ENCODE measurements at places on chromosomes 4 and X.

DNA sequence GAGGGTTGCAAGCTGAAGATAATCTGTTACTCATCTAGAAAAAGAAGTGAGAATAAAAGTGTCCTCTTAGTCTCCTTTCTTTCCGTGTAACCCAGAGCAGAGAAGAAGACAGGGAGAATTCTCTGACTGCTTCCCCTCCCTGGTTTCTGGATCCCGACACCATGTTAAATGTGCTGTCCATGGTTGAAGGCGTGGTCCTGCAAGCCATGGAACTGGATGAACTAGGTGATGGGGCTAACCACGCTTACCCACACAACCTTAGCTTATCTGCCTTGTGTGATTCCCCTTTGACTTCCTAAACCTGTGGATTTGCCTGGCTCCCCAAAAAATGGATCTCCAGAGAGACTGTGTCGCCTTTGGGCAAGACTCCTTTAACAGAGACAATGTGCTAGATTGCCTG is 907.6 kb downstream of the FSTL5 start:
- no peaks in the 10 kb centered on the region for H3K4me1 ChIP-seq
- no peaks in the 10 kb centered on the region for H3K36me3 ChIP-seq
- H3K27me3 ChIP-seq = no peaks in the 10 kb centered on the region
- H3K27ac ChIP-seq = no peak overlapping the region
- no peak overlapping the region for H3K4me3 ChIP-seq

- DNase-seq = no peak
- H3K36me3 ChIP-seq = no peaks in the 10 kb centered on the region
- no peak overlapping the region for H3K27ac ChIP-seq
- H3K4me1 ChIP-seq = no peaks in the 10 kb centered on the region
- no peaks in the 10 kb centered on the region for H3K27me3 ChIP-seq
- no peak overlapping the region for H3K4me3 ChIP-seq
Observed at GRCh38 chrX:81957900-81958545, 756.1 kb downstream of the SH3BGRL start.

DNA sequence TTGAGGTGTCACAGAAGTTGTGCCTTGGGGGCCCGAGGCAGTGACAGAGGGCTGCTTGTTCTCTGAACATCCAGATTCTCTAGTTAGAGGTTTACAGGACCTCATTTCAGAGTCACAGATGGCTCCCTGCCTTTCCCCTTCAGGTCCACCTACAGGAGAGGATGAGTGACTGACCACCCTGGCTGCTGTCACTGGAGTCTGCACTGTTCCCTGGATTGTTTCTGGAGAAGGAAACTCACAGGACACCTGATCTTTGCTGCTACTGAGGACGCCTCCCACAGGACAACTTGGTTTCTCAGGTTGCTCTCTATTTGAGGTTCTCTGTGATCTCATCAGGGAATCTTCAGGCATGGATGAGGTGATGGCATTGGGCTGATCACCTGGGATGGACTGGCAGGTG is 58.3 kb downstream of the GPRIN3 start:
- H3K27me3 ChIP-seq = no peaks in the 10 kb centered on the region
- no peak overlapping the region for H3K4me3 ChIP-seq
- H3K36me3 ChIP-seq = peaks cover 7% of the 10 kb centered on the region
- peak overlapping the region; percentile 98 for H3K27ac ChIP-seq
- DNase-seq = no peak

DNA sequence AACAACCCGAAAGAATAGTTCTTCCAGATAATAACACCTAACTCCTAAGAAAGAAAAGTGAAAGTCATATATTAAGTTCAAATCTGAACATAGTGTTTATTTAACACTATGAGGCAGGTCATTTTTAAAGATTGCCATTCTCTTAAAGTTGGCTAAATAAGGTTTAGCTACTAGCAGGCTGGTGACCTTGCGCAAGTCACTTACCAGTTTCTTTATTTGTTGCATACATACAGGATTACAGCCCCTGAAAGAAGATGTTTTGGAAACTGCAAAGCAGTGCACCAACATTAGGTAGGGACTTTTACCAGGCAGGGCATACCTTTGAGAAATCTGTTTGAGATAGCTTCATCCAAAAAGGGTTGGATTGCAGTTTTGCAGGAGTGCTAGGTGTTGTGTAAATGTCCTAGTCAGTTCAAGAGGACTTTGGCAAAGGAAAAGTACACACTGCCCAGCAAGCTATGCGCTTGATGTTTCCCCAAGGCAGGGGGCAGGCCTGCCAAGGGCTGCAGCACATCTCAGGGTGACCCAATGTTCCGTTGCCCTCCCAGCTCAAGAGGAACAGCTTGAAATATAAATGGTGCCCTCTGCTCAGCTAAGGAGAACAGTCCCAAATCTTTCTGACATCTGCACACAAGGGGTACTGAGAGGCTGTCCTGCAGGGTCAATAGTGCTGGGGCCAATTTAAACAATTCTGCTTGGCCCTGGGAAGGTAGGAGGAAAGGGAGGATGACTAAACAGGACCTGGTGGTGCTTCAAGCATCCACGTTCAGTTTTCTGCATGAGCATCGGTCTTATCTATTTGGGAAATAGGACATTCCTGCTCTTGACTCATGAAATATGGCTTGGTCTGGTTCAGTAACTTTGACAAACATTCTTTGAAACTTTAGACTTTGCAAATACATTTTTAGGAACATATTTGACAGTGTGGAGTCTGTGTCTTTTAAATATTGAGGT is 130.8 kb downstream of the COL4A6 start:
- no peaks in the 10 kb centered on the region for H3K4me1 ChIP-seq
- no peaks in the 10 kb centered on the region for H3K36me3 ChIP-seq
- no peak overlapping the region for H3K27ac ChIP-seq

- H3K27ac ChIP-seq = peak overlapping the region; percentile 99
- H3K27me3 ChIP-seq = no peaks in the 10 kb centered on the region
- peaks cover 11% of the 10 kb centered on the region for H3K4me1 ChIP-seq
Observed at GRCh38 chrX:119870626-119871131, 854 bp downstream of the RNF113A start.

GRCh38 chr4:19375931-19376330 is 875.8 kb upstream of the SLIT2 start:
- no peak overlapping the region for H3K4me3 ChIP-seq
- H3K27me3 ChIP-seq = no peaks in the 10 kb centered on the region
- DNase-seq = no peak
- no peaks in the 10 kb centered on the region for H3K4me1 ChIP-seq
- H3K27ac ChIP-seq = no peak overlapping the region
- H3K36me3 ChIP-seq = no peaks in the 10 kb centered on the region

DNA sequence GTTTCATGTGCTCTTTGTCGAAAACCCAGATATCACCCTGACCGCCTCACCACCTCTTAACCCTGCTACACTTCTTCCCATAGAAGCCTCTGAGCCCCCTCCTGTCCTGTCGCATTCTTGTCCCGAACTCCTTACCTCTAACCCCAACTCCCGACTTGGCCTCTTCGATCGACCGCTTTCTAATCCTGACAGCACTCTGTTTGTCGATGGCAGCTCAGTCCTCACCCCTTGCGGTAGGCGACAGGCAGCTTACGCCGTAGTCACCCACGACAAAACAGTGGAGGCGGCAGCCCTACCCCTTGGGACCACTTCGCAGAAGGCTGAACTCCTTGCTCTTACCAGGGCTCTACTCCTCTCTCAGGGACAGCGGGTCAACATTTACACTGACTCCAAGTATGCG is 961.7 kb downstream of the RPA4 start:
- no peaks in the 10 kb centered on the region for H3K4me1 ChIP-seq
- H3K27ac ChIP-seq = no peak overlapping the region
- H3K36me3 ChIP-seq = peaks cover 2% of the 10 kb centered on the region
- no peak overlapping the region for H3K4me3 ChIP-seq
- H3K27me3 ChIP-seq = no peaks in the 10 kb centered on the region

GRCh38 chr4:165873298-165874071 is 448 bp downstream of the TLL1 start:
- peaks cover 5% of the 10 kb centered on the region for H3K4me1 ChIP-seq
- H3K4me3 ChIP-seq = peak overlapping the region; percentile 36
- H3K36me3 ChIP-seq = no peaks in the 10 kb centered on the region
- H3K27me3 ChIP-seq = peaks cover 55% of the 10 kb centered on the region
- H3K27ac ChIP-seq = no peak overlapping the region

GRCh38 chrX:100830143-100830542 is 10.0 kb downstream of the CSTF2 start:
- peak overlapping the region; percentile 90 for H3K27ac ChIP-seq
- H3K27me3 ChIP-seq = no peaks in the 10 kb centered on the region
- H3K36me3 ChIP-seq = peaks cover 9% of the 10 kb centered on the region
- DNase-seq = no peak
- H3K4me1 ChIP-seq = peaks cover 7% of the 10 kb centered on the region

DNA sequence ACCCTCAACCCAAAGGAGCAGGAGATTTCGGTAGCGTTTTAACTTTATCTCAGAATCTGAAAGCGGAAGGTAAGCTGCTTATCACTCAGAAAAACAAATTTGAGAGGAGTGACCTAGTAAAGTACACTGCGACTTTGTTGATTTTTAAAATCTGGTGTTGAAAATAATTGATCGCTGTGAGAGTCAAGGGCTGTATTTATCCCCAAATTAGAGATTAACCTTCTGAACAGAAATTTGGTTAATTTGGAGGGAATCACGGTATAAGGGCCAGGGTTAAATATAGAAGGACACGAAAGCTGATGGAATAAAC is 212 bp downstream of the CLCN4 start:
- no peak for DNase-seq
- H3K27ac ChIP-seq = no peak overlapping the region
- H3K27me3 ChIP-seq = peaks cover 43% of the 10 kb centered on the region
- H3K4me3 ChIP-seq = peak overlapping the region; percentile 49
- no peaks in the 10 kb centered on the region for H3K36me3 ChIP-seq

DNA sequence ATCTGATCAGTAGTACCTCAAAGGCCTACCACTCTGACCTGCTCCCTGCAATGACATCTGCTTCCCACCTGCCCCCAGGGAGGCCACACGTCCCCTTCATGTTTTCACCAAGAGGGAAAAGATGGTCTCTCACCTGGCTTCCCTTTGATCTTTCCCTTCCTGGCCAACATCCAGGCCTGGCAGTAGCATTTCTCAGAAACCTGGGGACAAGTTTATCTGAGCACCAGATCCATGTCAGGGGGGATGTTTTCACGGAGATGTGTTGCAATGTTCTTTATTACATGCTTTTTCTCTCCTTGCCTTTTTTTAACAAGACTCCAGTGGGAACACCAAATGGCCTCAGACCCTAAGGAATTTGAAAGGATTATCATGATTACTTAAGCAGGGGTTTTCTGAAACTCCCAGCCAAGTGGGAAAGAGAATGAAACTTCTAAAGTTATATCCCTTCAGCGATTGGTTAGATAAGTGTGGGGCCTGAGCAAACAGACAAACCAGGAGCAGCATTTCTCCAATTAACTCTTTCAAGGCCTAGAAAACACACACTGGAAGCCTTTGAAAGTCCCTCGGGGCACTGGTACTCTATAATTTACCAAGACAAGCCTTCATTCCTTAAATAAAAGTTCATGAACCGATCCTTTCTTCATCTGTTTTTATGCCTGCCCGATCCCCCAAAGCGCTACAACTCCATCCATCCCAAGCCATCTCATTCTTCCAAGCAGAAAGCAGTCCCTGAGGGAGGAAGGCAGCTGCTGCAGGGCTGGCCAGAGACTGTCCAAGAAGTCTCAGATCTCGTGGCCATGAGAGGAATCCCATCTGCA is 94.1 kb downstream of the BCOR start:
- no peak overlapping the region for H3K27ac ChIP-seq
- no peak for DNase-seq
- peaks cover 21% of the 10 kb centered on the region for H3K27me3 ChIP-seq

DNA sequence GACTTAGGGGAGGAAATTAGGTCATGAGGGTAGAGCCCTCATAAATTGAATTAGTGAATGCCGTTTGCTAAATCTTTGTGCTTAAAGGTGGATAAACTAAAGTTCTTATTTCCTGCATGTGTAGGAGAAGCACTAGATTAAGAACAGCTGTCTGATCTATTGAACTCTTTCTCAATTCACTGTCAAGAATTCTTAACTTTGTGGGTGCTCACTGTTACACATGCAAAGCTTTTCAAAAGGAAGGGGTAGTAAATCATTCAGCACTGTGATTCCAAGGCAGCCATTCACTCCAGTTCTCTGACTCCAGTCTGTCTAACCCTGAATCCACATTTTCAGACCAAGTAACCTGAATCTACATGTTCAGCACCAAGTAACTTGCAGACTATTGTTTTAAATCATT is 1520.1 kb downstream of the PCDH18 start:
- no peaks in the 10 kb centered on the region for H3K27me3 ChIP-seq
- DNase-seq = no peak
- no peaks in the 10 kb centered on the region for H3K36me3 ChIP-seq
- H3K4me1 ChIP-seq = no peaks in the 10 kb centered on the region
- no peak overlapping the region for H3K4me3 ChIP-seq
- H3K27ac ChIP-seq = no peak overlapping the region

All from T-helper 17 cell (primary cell).